ENCODE measurements at places on chromosomes 4 and X. TPM values are rescaled to one million over a fixed set of nuclear protein-coding genes. Genes with fewer than 3 reads are reported as not detected.

DNA sequence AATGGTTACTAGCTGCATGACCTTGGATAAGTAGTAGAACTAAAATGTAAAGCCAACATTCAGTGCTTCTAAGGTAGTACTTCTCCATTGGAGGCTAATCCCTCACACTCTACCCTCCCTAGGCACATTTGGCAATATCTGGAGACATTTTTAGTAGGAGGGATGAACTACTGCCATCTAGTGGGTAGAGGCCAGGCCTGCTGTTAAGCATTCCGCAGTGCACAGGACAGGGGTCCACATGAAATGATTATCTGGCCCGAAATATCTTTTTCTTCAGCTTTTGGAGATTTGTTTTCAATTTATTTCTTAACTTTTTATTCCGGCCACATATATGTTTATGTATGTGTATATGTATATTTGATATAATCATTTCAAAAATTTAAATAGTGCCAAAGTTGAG is 36.0 kb upstream of the SPANXC start:
- no peak overlapping the region for H3K27ac ChIP-seq
- no peak overlapping the region for H3K4me3 ChIP-seq
- no peak for DNase-seq
- H3K36me3 ChIP-seq: no peaks in the 10 kb centered on the region

DNA sequence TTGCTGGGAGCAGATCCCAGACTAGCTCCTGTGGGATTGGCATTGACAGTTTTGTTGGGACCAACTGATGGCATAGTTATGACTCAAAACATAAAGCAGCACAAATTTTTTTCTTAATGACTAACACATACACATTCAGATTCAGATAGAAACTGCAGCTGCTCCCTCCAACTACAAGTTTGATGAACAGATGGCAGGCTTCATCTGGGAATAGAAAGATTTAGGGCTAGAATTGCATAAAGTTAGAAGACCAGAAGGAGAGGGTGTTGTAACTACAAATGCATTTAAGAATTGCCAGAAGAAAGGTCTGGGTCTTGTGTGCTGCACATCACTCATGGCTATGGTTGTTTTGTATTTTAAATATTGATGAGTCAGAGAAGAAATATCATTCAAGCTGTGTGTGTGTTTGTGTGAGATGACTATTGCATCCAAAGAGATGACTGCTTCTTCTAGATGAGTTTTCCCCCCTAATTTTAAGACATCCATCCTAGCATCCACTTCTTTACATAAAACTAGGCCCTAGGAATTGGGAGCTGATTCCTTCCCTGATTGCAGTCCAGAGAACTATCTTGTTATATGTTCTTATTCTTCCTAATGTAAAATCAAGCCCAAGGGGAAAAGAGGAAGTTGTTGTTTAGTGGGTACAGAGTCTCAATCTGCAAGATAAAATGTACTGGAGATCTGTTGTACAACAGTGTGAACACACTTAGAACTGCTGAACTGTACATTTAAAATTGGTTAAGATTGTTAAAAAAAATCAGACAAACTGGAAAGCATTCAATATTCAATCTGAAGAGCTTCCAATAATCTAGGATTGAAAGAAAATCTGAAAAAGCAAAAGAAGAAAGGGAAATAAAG is 175.1 kb downstream of the PARM1 start:
- H3K27ac ChIP-seq: no peak overlapping the region
- DNase-seq: no peak
- no peak overlapping the region for H3K4me3 ChIP-seq
- H3K36me3 ChIP-seq: no peaks in the 10 kb centered on the region
- no peaks in the 10 kb centered on the region for H3K4me1 ChIP-seq

GPRASP2 gene
- total RNA-seq: 1.6 TPM

- no peaks in the 10 kb centered on the region for H3K27me3 ChIP-seq
- no peaks in the 10 kb centered on the region for H3K4me1 ChIP-seq
- H3K4me3 ChIP-seq: no peak overlapping the region
- no peaks in the 10 kb centered on the region for H3K36me3 ChIP-seq
Observed at GRCh38 chr4:24248674-24249630, 335.4 kb downstream of the DHX15 start.

DNA sequence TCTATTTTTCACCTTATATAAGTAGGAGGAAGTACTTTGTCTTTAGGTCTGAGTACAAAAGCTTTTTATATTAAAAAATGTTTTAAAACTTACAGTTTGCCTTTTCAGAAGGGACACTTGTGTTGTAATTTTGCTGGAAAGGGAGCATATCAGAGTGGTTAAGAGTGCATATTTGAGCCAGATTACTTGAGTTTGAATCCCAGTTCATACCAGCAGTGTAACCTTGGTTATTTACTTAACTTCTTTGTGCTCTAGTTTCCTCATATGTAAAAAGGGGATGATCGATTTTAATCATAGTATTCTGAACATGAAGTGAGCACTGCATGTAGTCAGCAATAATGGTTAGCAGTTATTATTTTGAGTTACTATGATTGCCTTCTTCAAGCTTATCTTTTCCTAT is 78.3 kb upstream of the SLC4A4 start:
- no peaks in the 10 kb centered on the region for H3K36me3 ChIP-seq
- no peak overlapping the region for H3K27ac ChIP-seq
- no peaks in the 10 kb centered on the region for H3K27me3 ChIP-seq

GRCh38 chr4:77669946-77670590 is 64.4 kb downstream of the CXCL13 start:
- no peaks in the 10 kb centered on the region for H3K36me3 ChIP-seq
- H3K27ac ChIP-seq: no peak overlapping the region
- H3K27me3 ChIP-seq: no peaks in the 10 kb centered on the region

- H3K4me1 ChIP-seq: no peaks in the 10 kb centered on the region
- no peaks in the 10 kb centered on the region for H3K36me3 ChIP-seq
- DNase-seq: no peak
- no peak overlapping the region for H3K4me3 ChIP-seq
Observed at GRCh38 chr4:23819041-23819511, 70.8 kb downstream of the PPARGC1A start.

GC gene
- not detected for total RNA-seq

DNA sequence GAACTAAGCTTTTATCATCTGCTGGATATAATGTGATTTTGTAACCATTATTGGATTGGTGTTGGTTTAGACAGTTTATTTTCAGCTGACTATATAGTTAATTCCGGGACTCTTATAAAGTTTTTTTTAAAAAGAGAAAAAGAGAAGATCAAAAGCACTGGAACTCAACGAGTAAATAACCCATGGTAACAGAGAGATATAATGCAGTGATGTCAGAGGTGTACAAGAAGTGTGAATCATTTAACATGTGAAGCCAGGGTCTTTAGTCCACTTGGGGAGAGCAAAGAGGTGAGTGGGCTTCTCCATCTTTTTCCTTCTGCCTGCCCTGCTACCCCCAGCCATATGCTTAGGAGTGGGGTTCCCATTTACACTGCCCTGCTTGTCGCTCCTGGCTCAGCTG is 3.2 kb downstream of the TMEM165 start:
- peaks cover 47% of the 10 kb centered on the region for H3K4me1 ChIP-seq
- peak overlapping the region; percentile 96 for H3K4me3 ChIP-seq
- no peak for DNase-seq
- H3K27ac ChIP-seq: no peak overlapping the region
- peaks cover 40% of the 10 kb centered on the region for H3K36me3 ChIP-seq

DNA sequence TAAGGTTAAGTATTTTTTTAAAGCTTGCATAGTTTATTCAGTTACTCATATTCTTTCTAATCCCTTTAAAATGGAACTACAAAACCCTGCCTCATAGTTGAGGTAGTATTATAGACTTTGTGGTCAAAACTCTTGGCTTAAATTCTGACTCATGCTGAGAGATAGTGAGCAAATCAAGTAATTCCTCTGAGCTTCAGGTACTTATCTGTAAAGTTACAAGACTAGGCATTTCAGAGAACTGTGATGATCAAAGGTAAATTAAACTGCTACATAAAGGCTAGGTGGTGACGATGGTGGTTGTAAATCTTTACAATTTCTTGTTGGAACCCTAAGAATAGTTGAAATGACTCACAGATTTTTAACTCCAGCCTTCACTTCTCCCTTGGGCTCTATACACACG is 3.2 kb upstream of the CLOCK start:
- H3K27me3 ChIP-seq: no peaks in the 10 kb centered on the region
- H3K27ac ChIP-seq: peak overlapping the region; percentile 79
- H3K36me3 ChIP-seq: peaks cover 2% of the 10 kb centered on the region
- peaks cover 23% of the 10 kb centered on the region for H3K4me1 ChIP-seq
- no peak overlapping the region for H3K4me3 ChIP-seq

CLDN34 gene
- total RNA-seq: not detected

Measured in activated naive CD8-positive, alpha-beta T cell treated with anti-CD3 and anti-CD28 coated beads for 36 hours (primary cell).